ENCODE measurements at places on chromosomes 1 and 21.

GRCh38 chr1:211638689-211639101, 36.7 kb downstream of the NEK2 start:
- DNase-seq = no peak

DNA sequence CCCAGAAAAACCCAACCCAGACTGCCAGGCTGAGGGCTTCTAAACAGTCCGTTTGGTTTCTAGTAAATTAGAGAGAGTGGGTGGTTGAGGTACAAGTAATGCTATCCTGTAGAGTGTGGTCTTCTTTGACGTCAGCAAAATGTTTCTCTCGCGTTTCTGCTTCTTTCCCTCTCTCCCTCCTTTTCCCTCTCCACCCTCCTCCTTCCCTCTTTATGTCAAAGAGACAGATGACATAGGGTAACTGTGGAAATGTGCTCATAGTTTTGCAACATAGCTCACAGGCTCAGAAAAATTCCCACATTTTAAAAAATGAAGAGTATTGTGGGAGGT, 158.3 kb downstream of the TOMM20 start:
- DNase-seq = no peak

DNA sequence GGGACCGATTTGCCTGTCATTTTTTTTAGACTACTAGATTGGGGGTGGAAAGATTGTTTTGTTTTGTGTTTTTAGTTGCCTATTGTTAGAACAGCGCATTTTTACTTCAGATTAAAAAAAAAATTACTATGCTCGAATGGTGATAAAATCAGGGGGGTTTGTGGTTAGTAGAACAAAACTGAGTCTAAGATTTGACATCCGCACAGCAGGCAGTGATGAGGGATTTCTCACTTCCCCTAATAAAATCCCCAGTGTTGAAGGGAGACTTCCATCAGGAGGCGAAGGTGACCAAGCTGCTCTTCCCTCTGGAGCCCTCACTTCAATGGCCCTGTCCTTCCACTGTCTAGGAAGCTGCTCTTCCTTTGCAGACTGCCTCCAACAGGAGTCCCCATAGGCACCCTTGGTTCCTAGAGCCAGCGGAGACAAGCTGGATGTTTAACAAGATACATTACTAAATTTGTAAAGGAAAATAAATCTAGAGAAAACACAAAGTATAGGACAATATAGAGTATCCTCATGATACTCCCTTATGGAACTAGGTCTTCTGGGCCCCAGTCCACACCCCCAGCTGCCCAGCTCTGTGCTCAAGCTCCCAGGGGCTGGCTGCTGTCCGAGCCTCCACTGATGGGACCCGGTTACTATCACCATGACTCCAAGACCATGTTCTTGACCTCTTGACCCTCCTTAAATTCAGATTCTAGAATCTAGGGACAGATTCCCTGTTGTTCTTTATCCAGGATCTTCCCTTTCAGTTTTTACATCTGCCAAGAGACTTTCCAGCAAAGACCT, 31.0 kb downstream of the TENT5C start:
- DNase-seq = no peak

DNA sequence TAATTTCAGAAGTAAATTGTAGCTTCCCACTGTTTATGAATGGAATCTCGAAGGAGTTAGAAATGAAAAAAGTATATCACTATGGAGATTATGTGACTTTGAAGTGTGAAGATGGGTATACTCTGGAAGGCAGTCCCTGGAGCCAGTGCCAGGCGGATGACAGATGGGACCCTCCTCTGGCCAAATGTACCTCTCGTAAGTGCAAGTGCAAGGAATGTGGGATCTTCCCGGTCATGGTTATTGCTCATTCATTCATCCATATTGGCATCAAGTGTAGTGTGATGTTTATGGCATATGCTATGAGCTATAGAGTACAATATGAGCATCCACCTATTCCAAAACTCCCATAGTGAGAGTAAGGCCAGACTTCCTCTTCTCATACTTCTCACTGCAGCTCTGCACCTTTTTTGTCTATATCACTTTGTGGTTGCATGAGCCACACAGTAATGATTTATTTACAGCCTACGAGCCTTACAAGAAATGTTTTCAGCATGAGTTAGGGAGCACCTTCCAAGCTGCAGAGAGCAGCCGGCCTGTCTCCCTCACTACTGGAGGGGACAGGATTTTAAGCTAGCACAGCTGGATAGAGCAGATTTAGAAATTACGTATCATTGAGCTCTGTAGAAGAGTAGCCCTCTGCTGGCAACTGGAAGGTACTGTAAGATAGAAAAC, 24.9 kb upstream of the CR1L start:
- no peak for DNase-seq

- DNase-seq = no peak
Measured at GRCh38 chr1:229480495-229480894, 27.6 kb downstream of the NUP133 start.

- DNase-seq = peak; percentile 40
Measured at GRCh38 chr1:47725992-47726855, 271.0 kb downstream of the TRABD2B start.

DNA sequence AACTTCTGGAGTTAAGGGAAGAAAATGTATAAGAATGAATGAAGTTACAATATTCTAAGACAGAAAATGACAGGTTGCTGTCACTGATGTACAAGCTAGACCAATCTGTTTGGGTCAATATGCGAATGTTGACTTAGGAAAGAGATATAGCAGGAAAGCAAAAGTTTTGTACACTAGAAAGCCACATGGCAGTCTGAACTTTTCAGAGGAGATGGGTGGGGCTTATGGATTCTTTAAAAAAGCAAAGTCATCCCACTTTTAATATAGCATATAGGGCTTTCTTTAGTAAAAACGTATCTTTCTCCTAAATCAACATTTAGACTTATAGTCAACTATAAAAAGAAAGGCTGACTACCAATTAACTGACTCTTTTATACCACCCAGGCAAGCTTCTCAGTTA, 381.2 kb downstream of the PTPRC start:
- DNase-seq = no peak

GRCh38 chr21:31416465-31416864, 72.4 kb upstream of the TIAM1 start:
- DNase-seq = no peak

DNA sequence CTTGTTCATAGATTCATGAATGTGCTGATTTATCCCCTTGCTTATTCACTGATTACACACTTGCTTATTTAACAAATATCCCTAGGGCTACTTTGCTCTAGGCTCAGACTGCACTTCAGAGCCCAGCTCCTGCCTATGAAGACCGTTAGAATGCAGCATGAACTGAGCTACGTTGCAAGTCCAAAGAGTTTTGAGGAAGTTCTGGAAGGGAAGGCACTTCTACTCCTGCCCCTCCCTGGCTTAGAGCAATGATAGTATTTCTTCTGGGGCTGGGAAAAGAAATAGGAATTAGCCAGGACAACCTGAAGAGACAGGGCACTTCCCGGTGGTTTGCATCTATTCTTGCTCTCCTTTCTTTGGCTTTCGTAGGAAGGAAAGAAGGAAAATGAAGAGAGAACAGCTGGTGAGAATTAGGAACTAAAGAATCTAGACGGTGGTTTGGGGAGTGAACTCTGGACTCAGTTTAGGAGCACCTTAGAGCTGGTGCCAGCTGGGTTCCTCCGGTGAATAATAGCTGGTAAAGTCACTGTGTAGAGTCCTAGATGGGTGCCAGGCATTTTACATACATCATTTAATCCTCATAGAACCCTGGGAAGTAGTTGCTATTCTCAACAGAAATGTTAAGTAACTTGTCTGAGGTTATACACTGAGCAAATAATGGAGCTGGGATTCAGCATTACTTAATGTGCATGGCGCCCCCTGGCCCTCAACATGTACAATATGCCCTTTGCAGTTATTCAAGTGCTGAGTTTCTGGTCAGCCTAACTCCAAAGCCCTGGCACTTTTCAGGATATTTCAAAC, 65.9 kb downstream of the NDUFS5 start:
- DNase-seq = peak; percentile 43

GRCh38 chr1:78177708-78178270, 132.0 kb downstream of the GIPC2 start:
- DNase-seq = no peak

DNA sequence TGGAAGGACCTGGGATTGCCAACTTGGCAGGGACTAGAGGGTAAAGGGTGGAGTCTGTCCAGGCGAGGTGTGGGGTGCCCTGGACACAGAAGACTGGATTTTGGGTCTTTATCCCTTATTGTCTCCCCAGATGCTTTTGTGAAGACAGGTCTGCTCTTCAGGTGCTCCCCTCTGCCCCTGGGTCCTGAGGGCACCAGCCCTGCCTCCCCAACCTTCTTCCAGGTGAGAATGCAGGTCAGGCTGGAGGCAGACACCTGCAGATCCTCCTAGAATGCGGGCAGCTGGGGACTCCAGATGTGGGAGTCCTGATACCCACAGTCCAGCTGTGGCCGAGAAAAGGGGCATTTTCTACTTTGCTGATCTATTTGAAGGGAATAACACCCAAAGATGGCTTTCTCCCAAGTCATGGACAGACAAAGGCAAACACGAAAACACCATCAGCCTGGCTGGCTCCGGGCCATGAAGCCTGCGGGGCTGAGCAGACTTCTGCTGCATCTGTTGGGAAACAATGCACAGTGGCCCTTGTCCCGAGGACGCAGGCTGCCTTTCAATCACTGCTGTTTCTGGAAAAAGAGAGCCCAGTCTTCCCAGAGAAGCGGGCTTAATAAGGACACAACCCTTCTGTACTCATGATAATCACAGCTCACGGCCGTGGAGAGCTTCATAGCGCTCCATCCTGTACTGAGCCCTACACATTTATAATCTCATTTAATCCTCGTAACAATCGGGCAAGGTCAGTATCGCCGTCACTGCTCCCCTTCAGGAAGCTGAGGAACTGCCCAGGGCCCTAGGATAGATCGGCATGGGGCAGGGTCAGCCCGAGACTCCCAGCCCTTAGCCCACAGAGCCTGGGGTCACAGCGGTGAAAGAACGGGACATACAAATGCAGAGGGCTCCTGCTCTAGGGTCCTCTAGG, 62.0 kb upstream of the ABCG1 start:
- DNase-seq = no peak

DNA sequence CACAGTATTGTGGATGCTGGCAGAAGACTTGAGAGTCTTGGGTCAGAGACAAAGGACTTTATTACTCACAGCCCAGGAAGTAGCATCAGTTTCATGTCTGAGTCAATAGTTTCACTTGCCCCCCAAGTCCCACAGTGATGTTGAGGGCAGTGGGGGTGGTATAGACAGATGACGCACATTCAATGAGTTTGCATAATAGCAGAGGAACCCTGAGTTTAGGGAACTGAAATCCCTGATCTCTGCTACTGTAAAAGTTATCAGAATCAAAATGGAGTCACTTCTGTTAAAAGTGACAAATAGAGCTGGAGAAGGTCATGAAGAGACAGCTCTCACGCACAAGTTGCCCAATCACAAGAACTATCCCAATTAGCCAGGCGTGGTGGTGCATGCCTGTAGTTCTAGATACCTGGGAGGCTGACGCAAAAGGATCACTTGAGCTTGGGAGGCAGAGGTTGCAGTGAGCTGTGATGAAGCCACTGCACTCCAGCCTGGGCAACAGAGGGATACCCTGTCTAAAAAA, 11.5 kb upstream of the HCRTR1 start:
- DNase-seq = no peak

DNA sequence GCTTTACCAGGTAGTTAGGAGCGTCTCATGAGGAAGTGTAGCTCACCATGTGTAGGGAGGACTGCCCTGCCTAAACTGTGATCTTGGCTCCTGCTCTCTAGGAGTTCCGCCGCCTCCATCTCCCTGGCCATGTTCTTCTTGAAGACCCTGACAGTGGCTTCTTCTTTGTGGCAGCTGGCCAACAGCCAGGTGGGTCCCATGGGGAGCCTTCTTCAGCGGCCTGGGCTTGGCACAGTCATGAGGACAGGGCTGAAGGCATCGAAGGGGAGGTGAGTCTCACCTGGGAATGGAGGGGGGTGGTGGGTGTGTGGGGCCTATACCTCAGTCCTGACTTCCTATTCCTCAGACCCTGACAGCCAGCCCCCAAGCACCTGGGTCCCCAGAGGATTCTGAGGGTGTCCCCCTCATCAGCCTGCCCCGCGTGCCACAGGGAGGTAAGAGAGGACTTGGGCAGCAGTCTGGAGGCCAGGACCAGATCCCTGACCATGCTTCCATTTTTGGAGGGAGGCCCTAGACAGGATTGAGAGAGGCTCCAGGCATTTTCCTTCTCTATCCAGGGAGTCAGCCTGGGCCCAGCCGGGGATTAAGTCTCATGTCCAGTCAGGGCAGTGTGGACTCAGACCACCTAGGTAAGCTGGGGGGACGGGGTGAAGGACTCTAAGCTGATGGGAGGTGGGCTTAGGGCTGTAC, 21.4 kb downstream of the HYI start:
- DNase-seq = no peak

- DNase-seq = no peak
Measured at GRCh38 chr1:3581296-3582036, 29.8 kb downstream of the MEGF6 start.

GRCh38 chr1:171805395-171806115, 24.1 kb downstream of the METTL13 start:
- DNase-seq = no peak

DNA sequence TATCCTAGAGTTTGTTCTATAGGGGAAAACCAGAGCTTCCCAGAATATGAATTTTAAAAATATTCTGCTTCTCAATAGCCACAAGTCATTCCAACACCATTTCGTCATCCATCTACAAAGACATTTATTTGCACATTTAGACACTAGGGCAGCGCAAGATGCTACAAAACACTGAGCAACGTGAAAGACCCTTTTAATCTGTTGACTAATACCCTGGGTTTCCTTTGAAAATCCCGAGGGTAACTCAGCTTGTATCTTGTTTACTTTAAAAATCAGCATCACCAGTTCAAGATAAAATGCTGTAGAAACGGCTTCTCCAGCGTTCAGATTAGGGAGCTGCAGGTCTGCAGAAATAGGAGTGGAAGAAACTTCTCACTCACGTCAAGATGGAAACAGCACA, 13.5 kb downstream of the PDPN start:
- DNase-seq = no peak

- DNase-seq = no peak
Measured at GRCh38 chr1:37851262-37851661, 8.1 kb downstream of the MTF1 start.

- no peak for DNase-seq
Measured at GRCh38 chr1:192627901-192628300, 8.0 kb upstream of the RGS13 start.

DNA sequence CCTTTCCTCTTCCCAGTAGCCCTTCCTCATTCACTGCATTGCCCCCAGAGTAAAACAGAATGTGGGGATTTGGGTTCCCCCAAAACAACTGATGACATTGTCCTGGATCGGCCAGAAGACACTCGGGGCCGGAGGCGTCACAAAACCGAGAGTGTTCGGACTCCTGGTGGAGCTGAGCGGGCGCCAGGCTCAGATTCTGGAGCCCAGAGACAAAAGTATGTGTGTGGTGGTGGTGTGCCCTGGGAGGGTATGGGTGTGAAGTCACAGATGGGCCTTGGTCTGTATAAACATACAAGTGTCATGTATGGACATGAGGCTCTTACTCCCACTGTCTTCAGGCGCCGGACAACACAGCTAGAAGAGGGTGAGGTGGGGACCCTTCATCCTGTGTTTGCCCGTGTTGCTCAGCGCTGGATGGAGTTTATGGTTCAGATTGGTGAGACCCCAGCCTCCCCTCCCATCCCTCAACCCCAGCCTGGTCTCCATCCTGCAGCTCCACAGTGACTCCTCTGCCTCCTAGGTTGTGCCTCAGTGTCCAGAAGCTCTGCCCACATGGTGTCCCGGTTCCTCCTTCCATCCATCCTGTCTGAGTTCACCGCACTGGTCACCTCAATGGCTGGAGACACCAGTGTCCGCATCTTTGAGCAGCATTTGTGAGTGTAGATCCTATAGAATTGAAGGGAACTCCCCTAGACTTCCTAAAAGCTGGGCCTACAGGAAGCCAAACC, 12.4 kb downstream of the HYI start:
- DNase-seq = no peak
